Naive B cell (primary cell): ENCODE measurements at places on chromosomes 1 and 21.

GRCh38 chr1:97093741-97094140 lies 372.2 kb downstream of the PTBP2 start:
- no peak overlapping the region for H3K27ac ChIP-seq
- H3K4me1 ChIP-seq = no peaks in the 10 kb centered on the region
- DNase-seq = no peak
- H3K27me3 ChIP-seq = no peaks in the 10 kb centered on the region
- H3K36me3 ChIP-seq = peaks cover 14% of the 10 kb centered on the region

- no peak overlapping the region for H3K4me3 ChIP-seq
- no peaks in the 10 kb centered on the region for H3K27me3 ChIP-seq
- no peaks in the 10 kb centered on the region for H3K36me3 ChIP-seq
- H3K4me1 ChIP-seq = no peaks in the 10 kb centered on the region
- no peak for DNase-seq
- no peak overlapping the region for H3K27ac ChIP-seq
Observed at GRCh38 chr1:81221564-81221963, 579.2 kb upstream of the ADGRL2 start.

GRCh38 chr1:64894438-64895196 lies 71.7 kb downstream of the JAK1 start:
- H3K27ac ChIP-seq = no peak overlapping the region
- H3K36me3 ChIP-seq = no peaks in the 10 kb centered on the region
- peaks cover 84% of the 10 kb centered on the region for H3K4me1 ChIP-seq

DNA sequence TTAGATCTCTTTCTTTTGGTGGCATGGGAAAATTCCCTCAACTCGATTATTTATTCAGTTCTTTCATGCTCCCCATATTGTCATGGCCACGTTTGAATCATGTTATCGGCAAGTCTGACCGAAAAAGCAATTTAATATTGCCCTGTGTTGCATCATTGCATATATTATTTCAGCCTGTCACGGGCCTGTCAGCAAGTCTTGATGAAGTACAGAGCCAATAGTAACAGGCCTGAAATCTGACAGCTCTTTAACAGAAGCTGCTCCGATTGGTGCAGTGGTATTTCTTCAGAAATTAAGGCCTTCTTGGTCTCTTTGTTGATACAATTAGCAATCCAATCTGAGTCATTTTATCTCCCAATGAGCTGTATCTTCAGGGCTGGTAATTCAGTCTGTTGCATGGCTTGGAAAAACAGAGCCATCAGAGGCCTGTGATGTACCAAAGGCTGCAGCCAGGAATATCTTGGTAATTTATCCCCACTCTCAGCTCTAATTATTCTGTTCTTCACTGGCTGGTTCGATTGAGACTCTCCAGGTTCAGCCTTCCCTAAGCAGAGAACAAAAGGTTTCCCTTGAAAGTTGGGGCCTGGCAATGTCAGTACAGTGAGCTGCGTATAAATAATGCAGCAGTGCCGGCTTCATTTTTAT lies 149.5 kb downstream of the FGGY start:
- no peak overlapping the region for H3K27ac ChIP-seq
- DNase-seq = no peak
- no peak overlapping the region for H3K4me3 ChIP-seq
- peaks cover 6% of the 10 kb centered on the region for H3K36me3 ChIP-seq
- H3K4me1 ChIP-seq = peaks cover 5% of the 10 kb centered on the region

DNA sequence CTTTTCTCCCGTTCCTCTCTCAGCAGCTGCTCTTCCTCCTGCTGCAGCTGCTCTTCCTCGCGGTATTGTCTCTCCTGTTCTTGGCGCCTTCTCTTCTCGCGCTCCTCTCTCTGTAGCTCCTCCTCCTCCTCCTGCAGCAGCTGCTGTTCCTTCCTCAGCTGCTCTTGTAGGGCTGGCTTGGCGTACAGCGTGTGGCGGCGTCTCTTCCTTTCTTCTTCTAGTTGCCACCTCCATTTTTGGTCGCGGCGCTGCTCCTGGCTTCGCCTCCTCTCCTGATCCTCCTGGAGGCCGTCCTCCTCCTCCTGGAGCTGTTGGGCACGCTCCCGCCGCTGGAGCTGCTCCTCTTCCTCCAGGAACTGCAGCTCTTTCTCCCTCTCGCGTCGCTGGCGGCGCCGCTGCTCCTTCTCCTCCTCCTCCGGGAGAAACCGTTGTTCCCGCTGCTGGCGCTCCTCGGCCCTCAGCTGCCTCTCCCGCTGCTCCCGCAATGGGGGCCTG lies 4.8 kb downstream of the TCHH start:
- no peak overlapping the region for H3K27ac ChIP-seq
- no peak for DNase-seq
- no peak overlapping the region for H3K4me3 ChIP-seq
- H3K4me1 ChIP-seq = no peaks in the 10 kb centered on the region
- no peaks in the 10 kb centered on the region for H3K36me3 ChIP-seq

DNA sequence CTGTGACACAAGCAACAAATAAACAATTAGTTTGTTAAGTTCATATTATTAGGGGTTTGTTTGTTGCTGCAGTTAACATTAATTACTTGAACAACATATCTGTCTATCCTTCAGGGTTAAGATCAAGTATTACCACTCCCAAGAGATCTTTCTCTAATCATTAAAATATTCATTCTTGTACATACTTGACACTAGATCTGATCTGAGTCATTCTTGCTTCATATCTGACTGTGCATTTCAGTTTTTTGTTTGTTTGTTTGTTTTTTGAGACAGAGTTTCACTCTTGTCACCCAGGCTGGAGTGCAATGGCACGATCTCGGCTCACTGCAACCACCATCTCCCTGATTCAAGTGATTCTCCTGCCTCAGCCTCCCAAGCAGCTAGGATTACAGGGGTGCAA lies 613.3 kb upstream of the PLXNA2 start:
- H3K36me3 ChIP-seq = no peaks in the 10 kb centered on the region
- H3K27me3 ChIP-seq = peaks cover 10% of the 10 kb centered on the region
- DNase-seq = no peak

- H3K4me1 ChIP-seq = no peaks in the 10 kb centered on the region
- no peak overlapping the region for H3K4me3 ChIP-seq
- no peak for DNase-seq
- H3K27ac ChIP-seq = no peak overlapping the region
Observed at GRCh38 chr1:206439205-206439604, 31.1 kb upstream of the IKBKE start.

DNA sequence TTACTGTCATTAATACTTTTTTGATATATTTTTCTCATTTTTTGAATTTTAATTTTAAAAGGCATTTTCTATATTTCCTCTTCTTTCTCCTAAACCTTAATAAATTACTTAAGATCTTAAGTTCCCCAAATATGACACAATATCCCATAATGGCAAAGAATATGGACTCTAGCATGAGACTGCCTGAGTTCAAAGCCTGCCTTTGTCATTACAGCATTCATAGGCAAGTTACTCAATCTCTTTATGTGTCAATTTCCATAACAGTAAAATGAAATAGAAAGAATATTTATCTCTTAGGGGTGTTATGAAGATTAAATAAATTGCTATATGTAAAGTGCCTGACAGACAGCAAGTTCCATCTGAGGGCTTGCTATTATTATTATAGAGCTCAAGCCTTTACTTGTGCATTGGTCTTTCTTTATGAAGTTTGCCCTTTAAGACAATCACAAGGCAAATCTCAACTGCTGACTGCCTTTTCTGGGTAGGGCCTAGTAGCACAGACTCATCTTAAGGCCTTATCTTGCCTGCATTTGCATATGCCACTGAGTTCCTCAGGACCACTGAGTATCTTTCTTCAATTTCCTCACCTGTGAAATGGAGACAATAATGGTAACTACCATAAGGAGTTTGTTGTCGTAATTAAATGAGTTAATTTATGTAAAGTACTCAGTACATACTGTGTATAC lies 231.0 kb downstream of the NRIP1 start:
- no peak for DNase-seq
- no peaks in the 10 kb centered on the region for H3K27me3 ChIP-seq
- no peaks in the 10 kb centered on the region for H3K4me1 ChIP-seq
- no peak overlapping the region for H3K4me3 ChIP-seq
- no peak overlapping the region for H3K27ac ChIP-seq

- H3K27me3 ChIP-seq = peaks cover 14% of the 10 kb centered on the region
- H3K4me1 ChIP-seq = peaks cover 4% of the 10 kb centered on the region
- DNase-seq = no peak
- H3K36me3 ChIP-seq = no peaks in the 10 kb centered on the region
- no peak overlapping the region for H3K27ac ChIP-seq
Observed at GRCh38 chr1:213376862-213377372, 325.9 kb downstream of the RPS6KC1 start.

- peaks cover 14% of the 10 kb centered on the region for H3K4me1 ChIP-seq
- H3K36me3 ChIP-seq = no peaks in the 10 kb centered on the region
- peak overlapping the region; percentile 82 for H3K4me3 ChIP-seq
- no peak for DNase-seq
- H3K27me3 ChIP-seq = peaks cover 1% of the 10 kb centered on the region
Observed at GRCh38 chr1:227541796-227542152, 21.6 kb upstream of the ZNF678 start.

GRCh38 chr1:34642679-34643078 lies 112.2 kb upstream of the GJB5 start:
- no peak for DNase-seq
- H3K4me1 ChIP-seq = no peaks in the 10 kb centered on the region
- no peak overlapping the region for H3K27ac ChIP-seq
- H3K27me3 ChIP-seq = peaks cover 43% of the 10 kb centered on the region
- H3K36me3 ChIP-seq = no peaks in the 10 kb centered on the region
- H3K4me3 ChIP-seq = no peak overlapping the region

GRCh38 chr21:45957981-45958600 lies 23.5 kb upstream of the COL6A1 start:
- peaks cover under 1% of the 10 kb centered on the region for H3K36me3 ChIP-seq
- no peaks in the 10 kb centered on the region for H3K4me1 ChIP-seq
- peaks cover 45% of the 10 kb centered on the region for H3K27me3 ChIP-seq
- DNase-seq = no peak
- no peak overlapping the region for H3K27ac ChIP-seq

DNA sequence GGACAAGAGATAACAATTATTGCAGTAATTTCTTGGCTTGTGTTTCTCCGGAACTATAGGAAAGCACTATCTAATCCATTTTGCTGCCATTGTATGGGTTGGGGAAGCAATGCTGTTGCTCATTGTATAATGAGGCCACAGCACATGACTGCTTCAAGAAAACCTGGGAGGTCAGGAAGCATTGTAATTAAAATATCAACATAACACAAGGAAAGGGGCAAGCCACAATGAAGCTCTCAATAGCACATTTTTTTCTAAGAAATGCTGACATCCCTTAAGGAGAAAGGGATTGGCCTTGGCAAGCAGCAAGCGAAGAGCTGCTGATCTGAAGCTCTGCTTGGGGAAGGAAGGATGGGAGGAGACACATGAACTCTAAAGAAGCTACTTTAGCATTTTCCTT lies 44.0 kb downstream of the PLPP3 start:
- H3K36me3 ChIP-seq = no peaks in the 10 kb centered on the region
- DNase-seq = no peak
- H3K4me3 ChIP-seq = no peak overlapping the region
- peaks cover 6% of the 10 kb centered on the region for H3K27me3 ChIP-seq

- H3K4me1 ChIP-seq = peaks cover 10% of the 10 kb centered on the region
- no peak overlapping the region for H3K27ac ChIP-seq
- H3K27me3 ChIP-seq = no peaks in the 10 kb centered on the region
- no peak for DNase-seq
- no peaks in the 10 kb centered on the region for H3K36me3 ChIP-seq
Observed at GRCh38 chr1:172946814-172947507, 103.8 kb downstream of the TNFSF18 start.

DNA sequence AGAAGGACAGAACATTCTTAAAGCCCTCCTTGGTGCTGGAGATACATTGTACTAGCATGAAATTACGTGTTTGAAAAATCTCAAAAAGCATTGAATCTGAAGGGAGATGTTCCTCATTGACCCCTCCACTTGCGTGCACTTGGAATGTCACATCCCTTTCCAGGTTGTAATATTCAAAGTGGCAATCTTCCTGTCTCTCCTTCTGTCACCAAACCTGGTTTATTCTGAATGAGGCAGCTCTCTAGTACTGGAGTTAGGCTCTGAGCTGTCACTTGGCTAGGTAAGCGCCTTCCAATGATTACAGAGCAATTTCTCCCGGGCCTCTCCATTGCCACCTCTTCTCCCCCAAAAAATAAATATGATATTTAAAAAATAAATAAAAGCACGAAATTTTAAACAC lies 855 bp downstream of the DSCAM start:
- peaks cover 6% of the 10 kb centered on the region for H3K4me1 ChIP-seq
- no peak overlapping the region for H3K27ac ChIP-seq
- no peaks in the 10 kb centered on the region for H3K36me3 ChIP-seq
- no peak for DNase-seq
- no peak overlapping the region for H3K4me3 ChIP-seq

DNA sequence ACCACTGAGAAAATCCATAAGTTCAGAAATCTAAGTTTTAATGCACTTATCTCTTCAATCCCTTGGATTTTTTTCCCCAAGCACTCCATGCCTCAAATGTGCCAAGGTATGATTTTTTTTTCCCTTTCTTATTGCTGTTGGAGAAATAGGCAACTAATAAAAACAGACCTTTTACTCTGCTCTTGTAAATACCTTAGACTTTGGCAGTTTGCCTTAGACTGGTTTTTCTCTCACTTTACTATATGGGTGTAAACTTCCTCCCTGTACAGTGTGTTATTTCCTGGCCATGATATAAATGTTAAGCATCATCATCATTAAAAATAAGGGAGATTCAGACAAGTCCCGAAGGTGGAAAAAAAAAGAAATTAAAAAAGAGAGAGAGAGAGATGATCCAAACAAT lies 65.7 kb downstream of the LRRC8C start:
- no peak for DNase-seq
- H3K27me3 ChIP-seq = no peaks in the 10 kb centered on the region
- H3K4me3 ChIP-seq = peak overlapping the region; percentile 78
- H3K27ac ChIP-seq = peak overlapping the region; percentile 75
- H3K4me1 ChIP-seq = peaks cover 67% of the 10 kb centered on the region
- peaks cover 5% of the 10 kb centered on the region for H3K36me3 ChIP-seq

DNA sequence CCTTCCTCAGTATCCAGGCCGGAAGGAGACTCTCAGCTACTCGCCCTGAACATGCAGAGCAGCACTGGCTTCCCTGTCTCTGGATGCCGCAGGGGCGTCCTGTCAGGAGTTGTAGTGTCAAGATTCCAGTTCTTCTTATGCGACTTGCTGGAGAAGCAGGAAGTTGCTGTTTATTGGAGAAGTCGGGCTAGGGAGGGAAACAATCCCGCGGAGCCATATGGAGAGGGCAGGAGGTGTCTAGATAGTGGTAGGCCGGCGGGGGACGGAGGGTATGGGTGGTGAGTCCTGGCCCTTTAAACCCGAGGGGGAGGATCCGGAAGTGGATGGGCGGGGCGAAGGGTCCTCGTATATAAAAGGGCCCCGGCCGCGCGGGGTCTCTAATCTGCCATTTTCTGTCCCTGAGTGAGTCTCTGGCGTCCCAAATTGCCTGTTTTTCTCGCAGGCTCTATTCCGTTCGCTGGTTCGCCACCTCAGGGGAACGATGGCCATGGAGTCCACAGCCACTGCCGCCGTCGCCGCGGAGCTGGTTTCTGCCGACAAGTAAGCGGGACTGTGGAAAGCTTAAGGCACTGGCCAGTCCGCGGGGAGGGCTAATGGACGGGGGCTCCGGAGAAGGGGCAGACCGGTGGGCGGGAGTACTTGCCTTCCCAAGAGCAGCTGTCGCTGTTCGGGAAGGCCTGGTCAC lies at the start of gene NASP:
NASP (plus strand) TSS at position 376 of the 685 bp plus-strand sequence; CDS start at position 482, 106 bp downstream.
- H3K27ac ChIP-seq = peak within 1 kb of the TSS; percentile 97
- peak; percentile 96 for DNase-seq
- peak within 1 kb of the TSS; percentile 100 for H3K4me3 ChIP-seq
- H3K36me3 ChIP-seq = no peaks in the 10 kb centered on the region
- H3K27me3 ChIP-seq = no peaks in the 10 kb centered on the region

GRCh38 chr1:87712261-87713010 lies 383.8 kb downstream of the LMO4 start:
- no peak overlapping the region for H3K4me3 ChIP-seq
- no peaks in the 10 kb centered on the region for H3K27me3 ChIP-seq
- no peaks in the 10 kb centered on the region for H3K36me3 ChIP-seq
- DNase-seq = no peak
- H3K4me1 ChIP-seq = no peaks in the 10 kb centered on the region
